Common myeloid progenitor, CD34-positive (primary cell): ENCODE measurements at places on chromosomes 6 and 20.

- no peak for DNase-seq
These were observed 3.9 kb upstream of the OTOR start for GRCh38 chr20:16744178-16744807.

DNA sequence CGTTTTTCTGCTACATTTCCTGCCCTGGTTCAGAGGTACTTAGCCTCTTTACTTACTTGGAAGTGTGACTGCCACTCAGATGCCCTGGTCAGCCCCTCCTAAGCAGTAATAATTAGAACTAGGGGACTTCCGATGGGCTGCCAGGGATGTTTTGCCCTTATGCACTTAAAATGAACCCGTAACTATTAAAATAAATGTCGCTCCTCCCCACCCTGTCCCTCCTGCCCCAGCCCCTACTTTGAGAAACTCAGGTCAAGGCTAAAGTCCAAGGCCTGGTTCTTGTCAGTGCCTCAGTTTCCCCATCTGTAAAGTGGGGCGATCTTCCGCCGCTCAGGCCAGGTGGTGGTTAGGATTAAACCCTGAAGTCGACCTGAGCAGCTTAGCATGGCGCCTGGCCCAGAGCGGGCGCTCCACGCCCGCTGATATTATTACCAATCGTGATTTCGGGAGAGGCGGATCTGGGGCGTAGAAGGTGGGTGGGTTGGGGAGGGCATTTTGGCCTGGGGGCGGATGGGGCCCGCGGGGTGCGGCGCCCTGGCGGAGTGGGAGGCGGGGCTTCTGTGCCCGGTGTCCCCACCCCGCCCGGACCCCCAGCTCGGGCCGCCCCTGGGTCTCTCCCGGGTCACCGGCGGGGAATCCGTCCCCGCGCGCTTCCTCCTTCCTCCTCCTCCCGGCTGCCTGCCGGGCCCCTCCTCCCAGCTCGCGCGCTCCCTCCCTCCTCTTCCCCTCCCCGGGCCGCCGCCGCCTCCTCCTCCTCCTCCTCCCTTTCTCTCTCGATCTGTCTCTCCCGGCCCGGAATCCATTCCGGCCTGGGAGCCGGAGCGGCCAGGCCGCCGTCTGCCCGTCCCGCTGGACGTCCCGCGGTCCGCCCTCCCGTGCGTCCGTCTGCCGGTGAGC, at the start of gene SRC:
TSS of gene SRC (plus strand) at position 802 of the 897 bp plus-strand sequence. CDS start 38,014 bp downstream, outside the sequence.
- DNase-seq: no peak

GRCh38 chr20:33251496-33251895, 15.7 kb downstream of the BPIFA1 start:
- no peak for DNase-seq

DNA sequence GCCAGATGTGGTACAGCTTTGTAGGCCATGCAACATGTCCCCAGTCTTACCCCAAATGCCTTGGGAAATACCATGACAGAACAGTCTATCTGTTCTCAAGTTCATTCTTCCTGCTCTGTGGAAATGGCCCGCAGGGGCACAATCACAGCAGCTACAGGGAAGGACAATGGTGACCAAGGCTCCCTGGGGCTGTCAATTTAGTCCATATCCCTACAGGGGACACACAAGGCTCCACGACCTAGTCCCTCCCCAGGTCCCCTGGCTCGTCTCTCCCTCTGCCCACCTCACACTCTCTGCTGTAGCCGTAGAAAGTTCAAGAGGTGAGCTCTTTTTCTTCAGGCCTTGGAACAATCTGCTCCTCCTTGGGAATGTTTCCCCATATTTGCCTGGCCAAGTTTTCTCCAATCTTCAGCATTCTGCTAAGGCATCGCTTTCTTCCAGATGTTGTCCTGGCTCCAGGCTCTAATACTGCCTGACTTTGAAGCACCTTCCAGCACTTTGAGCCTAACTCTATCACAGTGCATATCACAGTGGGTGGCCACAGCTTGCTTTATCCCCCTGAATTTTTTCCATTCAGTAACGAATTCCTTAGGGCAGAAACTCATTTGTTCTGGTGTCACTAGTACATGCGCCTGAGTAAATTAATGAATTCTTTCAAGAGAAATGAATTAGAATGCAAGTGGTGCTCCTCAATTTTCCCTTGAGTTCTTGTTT, 92.6 kb downstream of the MAP3K7 start:
- DNase-seq: peak; percentile 6

GRCh38 chr6:149185799-149186357, 131.6 kb upstream of the TAB2 start:
- no peak for DNase-seq

GRCh38 chr6:4466261-4466660, 309.9 kb upstream of the CDYL start:
- DNase-seq: no peak

DNA sequence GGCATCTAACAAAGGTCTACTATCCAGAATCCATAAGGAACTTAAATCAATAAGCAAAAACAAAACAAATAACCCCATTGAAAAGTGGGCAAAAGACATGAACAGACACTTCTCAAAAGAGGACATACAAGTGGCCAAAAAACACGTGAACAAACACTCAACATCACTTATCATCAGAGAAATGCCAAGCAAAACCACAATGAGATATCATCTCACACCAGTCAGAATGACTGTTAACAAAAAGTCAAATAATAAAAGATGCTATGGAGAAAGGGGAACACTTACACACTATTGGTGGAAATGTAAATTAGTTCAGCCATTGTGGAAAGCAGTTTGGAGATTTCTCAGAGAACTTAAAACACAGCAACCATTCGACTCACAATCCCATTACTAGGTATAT, 19.4 kb upstream of the VNN1 start:
- DNase-seq: peak; percentile 28
